ENCODE measurements at places on chromosomes 7 and 10. TPM values are rescaled to one million over a fixed set of nuclear protein-coding genes. Genes with fewer than 3 reads are reported as not detected.

DNA sequence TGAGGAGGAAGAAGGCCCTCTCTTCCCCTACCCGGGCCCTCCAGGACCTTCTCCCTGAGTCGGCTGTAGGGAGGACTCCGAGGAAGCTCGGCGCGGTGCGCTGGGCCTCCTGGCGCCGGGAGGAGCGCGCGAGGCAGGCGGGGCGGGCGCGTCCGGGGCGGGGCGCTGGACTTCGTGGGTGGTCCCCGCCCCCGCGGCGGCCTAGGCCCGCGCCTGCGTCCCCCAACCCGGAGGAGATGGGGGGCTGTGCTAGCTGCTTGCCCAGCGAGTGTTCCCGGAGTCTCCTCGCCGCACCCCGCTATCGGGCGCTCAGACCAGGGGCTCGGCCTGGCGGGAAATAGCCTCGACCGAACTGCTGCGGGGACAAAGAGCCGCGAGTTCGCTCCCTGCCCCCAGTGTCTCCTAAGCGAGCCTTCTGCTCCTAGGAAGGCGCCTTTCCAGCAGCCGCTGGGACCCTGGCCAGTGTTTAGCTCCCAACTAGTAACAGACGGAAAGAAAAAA is 19.2 kb upstream of the SMO start:
- H3K36me3 ChIP-seq: no peaks in the 10 kb centered on the region
- no peak overlapping the region for H3K4me3 ChIP-seq
- DNase-seq: peak; percentile 84
- no peak overlapping the region for H3K27ac ChIP-seq

DNA sequence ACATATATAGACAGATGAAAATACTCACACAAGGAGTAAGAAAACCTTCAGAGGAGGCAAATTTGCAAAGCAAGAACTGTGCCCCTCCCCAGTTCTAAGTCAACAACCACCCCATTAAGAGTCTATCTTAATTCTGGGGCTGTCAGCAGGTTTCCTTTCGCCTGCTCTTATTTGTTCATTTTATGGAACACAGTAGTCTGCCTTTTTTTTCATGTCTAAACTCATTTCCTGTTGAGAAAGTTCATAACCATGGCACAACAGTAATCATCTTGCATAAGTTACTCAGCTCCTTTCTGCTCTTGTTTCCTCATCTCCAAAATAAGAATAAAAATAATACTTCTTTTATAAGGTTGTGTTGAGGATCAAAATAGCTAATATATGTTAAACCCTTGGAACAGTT is 25.8 kb upstream of the AMPH start:
- no peaks in the 10 kb centered on the region for H3K27me3 ChIP-seq
- H3K27ac ChIP-seq: no peak overlapping the region
- H3K36me3 ChIP-seq: no peaks in the 10 kb centered on the region
- DNase-seq: no peak

- no peak for DNase-seq
- peak overlapping the region; percentile 69 for H3K27ac ChIP-seq
- peaks cover 17% of the 10 kb centered on the region for H3K4me1 ChIP-seq
Observed at GRCh38 chr10:72329290-72330068, 25.2 kb downstream of the DNAJB12 start.

DNA sequence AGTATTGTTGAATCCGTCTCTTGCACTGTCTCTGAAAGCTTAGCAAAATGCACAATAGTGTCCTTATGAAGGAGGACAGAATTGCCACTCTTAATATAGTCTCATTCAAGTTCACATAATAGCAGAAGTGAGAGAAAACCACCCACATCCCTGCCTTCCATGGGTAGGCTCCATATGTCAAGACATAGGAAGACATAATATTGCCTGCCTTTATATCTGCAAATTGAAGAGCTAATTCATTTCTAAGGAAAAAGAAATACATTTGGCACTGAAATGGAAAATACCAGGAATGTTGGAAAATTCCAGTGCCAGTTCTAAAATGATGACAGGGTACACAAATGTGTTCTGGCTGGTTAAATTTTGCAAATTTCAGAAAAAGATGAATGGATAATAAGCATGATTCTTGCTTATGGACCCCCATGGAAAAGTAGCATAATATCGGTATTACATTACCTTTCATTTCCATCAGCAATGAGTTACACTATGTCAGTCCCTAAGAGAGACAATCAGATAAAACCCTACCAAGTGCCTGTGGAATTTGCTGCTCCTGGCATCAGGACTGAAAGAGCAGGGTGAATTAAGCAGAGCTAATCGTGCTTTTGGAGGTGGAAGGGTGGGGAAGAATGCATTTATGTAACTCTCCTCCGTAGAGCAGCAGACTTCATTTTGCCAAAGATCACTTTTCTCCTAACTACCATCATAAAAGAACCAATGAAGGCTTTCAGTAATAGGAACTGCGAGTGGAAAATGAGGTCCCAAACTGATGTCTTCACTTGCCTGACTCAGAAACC is 312.6 kb downstream of the FGFR2 start:
- H3K4me1 ChIP-seq: peaks cover 33% of the 10 kb centered on the region
- H3K27me3 ChIP-seq: no peaks in the 10 kb centered on the region
- no peak overlapping the region for H3K4me3 ChIP-seq
- no peak for DNase-seq
- H3K36me3 ChIP-seq: no peaks in the 10 kb centered on the region

- no peak overlapping the region for H3K4me3 ChIP-seq
- DNase-seq: no peak
- no peaks in the 10 kb centered on the region for H3K27me3 ChIP-seq
- no peaks in the 10 kb centered on the region for H3K36me3 ChIP-seq
Observed at GRCh38 chr7:27840760-27841364, 100.9 kb downstream of the TAX1BP1 start.

- no peak overlapping the region for H3K4me3 ChIP-seq
- H3K27me3 ChIP-seq: peaks cover 3% of the 10 kb centered on the region
- no peak for DNase-seq
- no peaks in the 10 kb centered on the region for H3K4me1 ChIP-seq
- no peaks in the 10 kb centered on the region for H3K36me3 ChIP-seq
Observed at GRCh38 chr7:27192546-27193334, 7.2 kb downstream of the HOXA13 start.

GRCh38 chr10:44161184-44161583 is 223.7 kb downstream of the CXCL12 start:
- H3K27me3 ChIP-seq: no peaks in the 10 kb centered on the region
- H3K4me3 ChIP-seq: no peak overlapping the region
- DNase-seq: no peak
- no peaks in the 10 kb centered on the region for H3K36me3 ChIP-seq

DNA sequence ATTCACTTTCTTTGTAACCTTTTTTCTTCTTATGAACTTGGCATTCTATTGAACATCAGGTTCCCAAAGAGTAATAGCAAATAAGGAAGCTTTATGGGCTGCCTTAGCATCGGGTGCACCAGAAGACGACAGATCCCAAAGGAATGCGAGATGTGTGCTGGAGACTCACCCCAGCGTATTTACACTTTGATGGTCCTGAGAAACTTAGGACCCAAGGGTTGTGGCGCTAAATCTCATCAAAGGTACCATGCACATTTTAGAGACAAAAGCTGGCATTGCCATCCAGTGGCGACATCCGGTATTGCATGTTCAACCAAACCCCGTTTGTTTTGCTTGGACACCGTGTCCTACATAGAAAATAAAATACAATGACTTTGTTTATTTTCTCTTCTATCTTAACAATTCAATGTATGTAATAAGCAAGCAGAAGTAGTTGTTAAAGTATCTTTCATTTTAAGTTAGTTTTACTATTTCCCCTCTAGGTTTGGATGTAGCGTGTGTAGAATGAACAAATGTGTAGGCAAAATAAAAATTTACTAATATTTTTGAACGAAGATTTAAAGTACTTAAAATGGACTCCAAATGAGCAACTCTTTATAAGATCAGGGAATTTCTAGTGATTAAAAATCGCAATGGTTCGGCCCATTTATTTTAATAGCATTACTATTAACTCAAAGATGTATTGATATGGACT is 1154.8 kb downstream of the GATA3 start:
- DNase-seq: peak; percentile 57
- H3K27me3 ChIP-seq: no peaks in the 10 kb centered on the region
- H3K27ac ChIP-seq: no peak overlapping the region
- no peak overlapping the region for H3K4me3 ChIP-seq
- H3K4me1 ChIP-seq: no peaks in the 10 kb centered on the region

- no peaks in the 10 kb centered on the region for H3K27me3 ChIP-seq
- no peak overlapping the region for H3K4me3 ChIP-seq
- no peaks in the 10 kb centered on the region for H3K36me3 ChIP-seq
- DNase-seq: no peak
- no peaks in the 10 kb centered on the region for H3K4me1 ChIP-seq
Observed at GRCh38 chr7:81301815-81302214, 383.0 kb upstream of the SEMA3C start.

- no peaks in the 10 kb centered on the region for H3K36me3 ChIP-seq
- H3K4me1 ChIP-seq: no peaks in the 10 kb centered on the region
- no peaks in the 10 kb centered on the region for H3K27me3 ChIP-seq
Observed at GRCh38 chr7:53672681-53673080, 637.2 kb downstream of the POM121L12 start.

DNA sequence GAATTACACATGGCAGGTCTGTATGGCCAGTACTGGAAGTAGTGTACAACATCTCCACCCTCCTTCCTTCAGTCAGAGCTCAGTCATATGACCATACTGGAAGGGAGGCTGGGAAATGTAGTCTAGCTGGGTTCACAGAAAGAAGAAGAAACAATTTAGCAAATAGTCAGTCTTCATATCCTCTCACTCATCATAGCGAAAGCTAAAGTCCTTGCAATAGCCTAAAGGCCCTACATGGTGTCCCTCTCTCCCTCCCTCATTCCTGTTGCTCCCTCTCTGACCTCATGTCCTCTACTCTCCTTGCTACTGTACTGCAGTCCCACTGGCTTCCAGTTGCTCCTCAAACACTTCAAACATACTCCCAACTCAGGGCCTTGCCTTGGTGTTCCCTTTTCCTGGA is 4.3 kb upstream of the CALU start:
- H3K4me1 ChIP-seq: peaks cover 2% of the 10 kb centered on the region
- H3K36me3 ChIP-seq: no peaks in the 10 kb centered on the region
- no peak overlapping the region for H3K4me3 ChIP-seq

DNA sequence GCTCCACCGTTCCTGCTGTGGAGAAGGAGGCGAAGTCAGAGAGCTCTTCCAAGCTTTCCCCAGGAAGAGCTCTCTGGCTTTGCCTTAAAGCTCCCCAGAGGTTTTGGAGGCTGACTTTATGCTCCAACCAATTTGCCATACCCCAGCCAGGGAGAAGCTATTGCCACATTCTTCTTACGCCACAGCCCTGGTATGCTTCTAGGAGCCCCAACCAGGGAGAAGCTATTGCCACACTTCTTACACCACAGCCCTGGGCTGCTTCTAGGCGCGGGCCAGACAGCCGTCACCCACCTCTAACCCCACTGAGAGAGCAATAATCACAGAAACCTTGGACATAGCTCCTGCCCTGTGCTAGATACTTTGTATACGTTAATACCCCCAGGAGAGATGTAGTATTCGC is 951 bp downstream of the ELOVL3 start:
- H3K27me3 ChIP-seq: no peaks in the 10 kb centered on the region
- peaks cover 11% of the 10 kb centered on the region for H3K4me1 ChIP-seq
- no peaks in the 10 kb centered on the region for H3K36me3 ChIP-seq
- no peak overlapping the region for H3K27ac ChIP-seq

DNA sequence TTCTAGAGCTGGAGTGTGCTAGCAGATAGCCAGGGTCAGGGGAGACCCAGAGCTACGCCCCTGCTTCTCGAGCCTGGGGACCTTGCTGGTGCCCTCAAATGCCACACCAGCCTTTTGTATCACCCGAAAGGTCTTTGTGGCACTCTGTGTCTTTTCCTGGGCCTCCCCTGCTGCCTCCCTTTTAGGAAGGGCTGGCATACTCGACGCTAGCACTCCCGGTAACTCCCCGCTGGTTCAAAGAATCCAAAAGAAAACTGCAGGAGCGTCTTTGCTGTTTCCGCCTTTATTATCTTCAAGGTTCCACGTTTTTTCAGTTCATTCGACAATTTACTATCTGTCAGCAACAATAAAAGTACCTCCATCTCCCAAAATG is 36.3 kb downstream of the CTBP2 start:
- H3K36me3 ChIP-seq: no peaks in the 10 kb centered on the region
- DNase-seq: no peak

GRCh38 chr7:79502151-79502550 is 48.7 kb upstream of the MAGI2 start:
- DNase-seq: no peak
- H3K36me3 ChIP-seq: no peaks in the 10 kb centered on the region
- H3K4me1 ChIP-seq: peaks cover 5% of the 10 kb centered on the region
- no peaks in the 10 kb centered on the region for H3K27me3 ChIP-seq
- no peak overlapping the region for H3K27ac ChIP-seq

DNA sequence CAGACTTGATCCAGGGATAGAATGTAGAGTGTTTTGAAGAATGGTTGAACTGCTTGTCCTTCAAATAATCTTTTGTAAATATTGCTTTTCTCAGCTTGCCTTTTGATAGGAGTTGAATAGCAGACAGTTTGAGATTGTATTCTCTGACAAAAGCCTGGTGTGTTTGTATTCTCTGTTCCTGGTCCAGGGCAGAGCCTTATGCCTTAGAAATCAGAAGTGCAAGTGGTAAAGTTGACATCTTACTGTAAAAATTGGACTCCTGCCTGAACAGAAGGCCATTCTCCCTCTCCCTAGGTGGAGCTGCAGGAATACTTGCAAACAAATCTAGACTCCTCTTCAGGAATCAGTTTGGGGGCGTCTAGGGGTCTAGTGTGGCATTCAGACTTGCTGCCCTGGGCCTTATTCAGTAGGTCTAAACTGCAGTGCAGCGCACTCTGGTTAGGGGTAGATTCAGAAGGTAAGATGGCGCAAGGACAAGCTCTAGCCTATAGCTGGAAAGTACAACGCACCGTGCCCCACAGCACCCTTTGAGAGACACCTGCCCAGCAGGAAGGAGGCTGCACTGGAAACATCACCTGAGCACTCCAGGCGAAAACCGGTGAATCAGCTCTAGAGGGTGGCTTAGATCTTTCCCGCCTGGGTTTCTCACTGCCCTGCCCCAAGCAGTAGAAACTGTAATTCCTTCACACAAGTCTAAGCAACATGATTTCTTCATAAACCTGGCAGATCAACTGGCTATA is 608.5 kb upstream of the GALNT17 start:
- DNase-seq: peak; percentile 33
- H3K27me3 ChIP-seq: no peaks in the 10 kb centered on the region
- peaks cover 17% of the 10 kb centered on the region for H3K4me1 ChIP-seq
- H3K27ac ChIP-seq: no peak overlapping the region
- H3K4me3 ChIP-seq: no peak overlapping the region

Gene VPS50
- polyA plus RNA-seq: 7.9 TPM

Gene PPP1R9A
- polyA plus RNA-seq: 2.2 TPM

Gene ANKRD30A
- not detected for polyA plus RNA-seq

Gene PRSS2
- polyA plus RNA-seq: 0.35 TPM

Gene C10orf53
- polyA plus RNA-seq: not detected

Gene CARD11
- polyA plus RNA-seq: 1.5 TPM

Gene FXYD4
- 2.9 TPM for polyA plus RNA-seq

Gene ARL3
- 9.6 TPM for polyA plus RNA-seq

Gene HOXA13
- polyA plus RNA-seq: not detected

Gene INMT
- polyA plus RNA-seq: 88.7 TPM

Gene LMBR1
- 9.7 TPM for polyA plus RNA-seq

Gene ERVW-1
- 0.04 TPM for polyA plus RNA-seq

Gene ASIC3
- 3.2 TPM for polyA plus RNA-seq
